Fibroblast of the aortic adventitia (primary cell): ENCODE measurements at places on chromosomes 3 and 15.

DNA sequence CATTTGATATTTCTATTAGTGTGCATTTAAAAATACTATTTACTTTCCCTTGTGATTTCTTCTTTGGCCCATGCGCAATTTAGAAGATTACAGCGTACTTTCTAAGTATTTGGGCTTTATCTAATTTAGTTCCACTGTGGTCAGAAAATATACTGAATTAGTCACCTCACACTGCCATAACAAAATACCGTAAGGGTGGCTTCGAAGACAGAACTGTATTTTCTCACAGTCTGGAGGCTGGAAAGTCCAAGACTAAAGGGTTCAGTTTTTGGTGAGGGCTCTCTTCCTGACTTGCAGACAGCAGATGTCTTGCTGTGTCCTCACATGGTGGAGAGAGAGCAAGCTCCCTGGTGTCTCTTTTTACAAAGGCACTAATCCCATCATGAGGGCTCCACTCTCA, 286.2 kb downstream of the ADAMTSL3 start:
- no peak for DNase-seq

DNA sequence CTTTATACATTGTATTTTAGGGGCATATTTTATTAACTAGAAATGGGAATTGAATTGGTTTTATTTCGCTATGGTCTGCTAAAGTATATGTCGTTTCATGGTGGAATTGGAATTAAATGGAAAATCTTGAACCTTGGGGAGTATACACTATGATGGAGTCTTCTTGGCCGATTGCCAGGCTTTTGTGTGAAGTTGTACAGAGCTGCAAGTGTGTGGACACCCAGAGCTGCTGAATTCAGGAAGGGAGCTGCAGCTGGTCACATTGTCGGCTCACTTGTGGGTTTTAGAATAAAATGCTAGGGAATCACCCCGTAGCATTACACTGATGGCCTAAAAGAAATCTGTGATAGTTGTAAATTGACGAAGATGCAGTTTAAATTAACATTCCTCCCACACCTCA, 35.1 kb downstream of the USP3 start:
- DNase-seq: no peak

GRCh38 chr3:40265181-40265580, 44.3 kb upstream of the EIF1B start:
- DNase-seq: no peak

GRCh38 chr15:78179906-78180305, 30.7 kb downstream of the IDH3A start:
- DNase-seq: no peak

GRCh38 chr15:80093854-80094418, 34.5 kb downstream of the ZFAND6 start:
- DNase-seq: peak; percentile 73

- DNase-seq: no peak
Observed at GRCh38 chr3:182585532-182586150, 207.7 kb upstream of the ATP11B start.

GRCh38 chr15:90062462-90062932, 39.8 kb downstream of the IDH2 start:
- no peak for DNase-seq

DNA sequence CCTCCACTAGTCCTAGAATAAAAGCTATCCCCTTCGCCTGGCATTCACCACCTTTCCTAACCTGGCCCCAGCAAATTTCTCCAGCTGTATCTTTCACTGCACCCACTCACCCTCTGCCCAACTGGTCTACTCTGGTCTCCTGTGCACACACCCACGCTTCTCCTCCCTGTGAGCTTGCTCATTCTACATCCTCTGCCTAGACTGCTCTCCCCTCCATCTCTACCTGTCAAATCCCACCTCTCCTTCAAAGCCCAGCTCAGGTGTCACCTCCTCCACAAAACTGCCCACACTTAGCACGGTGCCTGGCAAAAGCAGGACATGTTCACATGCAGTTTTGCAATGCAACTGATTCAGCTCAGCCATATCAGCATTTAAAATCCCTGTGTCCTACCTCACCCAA, 45.8 kb upstream of the NTRK3 start:
- DNase-seq: no peak

- no peak for DNase-seq
Observed at GRCh38 chr3:22506871-22507270, 696.3 kb upstream of the UBE2E2 start.

- DNase-seq: peak; percentile 61
Observed at GRCh38 chr3:30333903-30334302, 272.5 kb upstream of the TGFBR2 start.

DNA sequence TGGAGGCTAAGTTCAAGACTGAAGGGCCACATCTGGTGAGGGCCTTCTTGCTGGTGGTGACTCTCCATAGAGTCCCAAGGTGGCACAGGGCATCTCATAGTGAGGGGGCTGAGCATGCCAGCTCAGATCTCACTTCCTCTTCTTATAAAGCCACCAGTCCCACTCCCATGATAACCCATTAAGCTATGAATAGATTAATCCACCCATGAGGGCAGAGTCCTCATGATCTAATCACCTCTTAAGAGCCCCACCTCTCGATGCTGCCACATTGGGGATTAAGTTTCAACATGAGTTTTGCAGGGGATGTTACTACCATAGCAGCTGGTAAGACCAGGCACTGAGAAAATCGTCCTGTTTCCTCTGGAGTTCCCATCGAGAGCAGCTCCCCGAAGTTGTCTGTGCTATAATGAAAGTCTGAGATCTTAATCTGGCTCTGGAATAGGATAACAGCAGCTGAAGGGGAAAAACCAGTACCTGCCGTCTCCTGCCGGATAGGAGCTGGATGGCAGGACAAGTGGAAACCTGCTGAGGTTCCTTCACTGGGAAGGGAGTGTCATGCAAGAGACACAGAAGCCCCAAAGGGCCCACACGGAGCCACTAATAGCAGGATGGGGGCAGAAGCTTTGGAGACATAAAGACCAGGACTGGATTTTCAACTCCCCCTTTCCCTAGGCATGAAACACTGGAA, 79.5 kb upstream of the EPHB3 start:
- DNase-seq: no peak

- peak; percentile 78 for DNase-seq
Observed at GRCh38 chr15:84863565-84864443, 20.7 kb upstream of the SLC28A1 start.

DNA sequence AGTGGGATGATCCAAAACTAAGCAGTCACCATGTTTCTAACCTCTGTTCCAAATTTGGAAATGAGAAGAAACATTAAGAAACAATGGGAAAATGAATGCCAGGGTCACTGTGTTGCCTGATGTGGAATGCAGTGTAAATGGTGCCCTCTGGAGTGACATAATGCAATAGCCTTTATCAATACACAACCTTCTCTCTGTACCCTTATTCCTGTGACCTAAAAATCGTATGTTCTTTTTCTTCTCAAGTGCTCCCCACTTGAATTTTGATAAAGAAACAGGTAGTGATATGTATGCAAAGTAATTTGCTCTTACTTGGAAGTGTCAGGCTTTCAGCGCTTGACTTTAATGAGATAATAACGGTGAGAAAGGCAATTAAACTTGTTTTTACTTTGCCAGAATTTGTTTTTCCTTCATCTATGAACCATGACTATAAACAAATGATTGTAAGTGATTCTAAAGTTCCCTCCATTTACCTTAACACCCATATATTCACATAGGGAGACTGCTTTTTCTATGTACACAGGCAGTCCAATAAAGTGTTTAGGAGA, 145.8 kb upstream of the THRB start:
- DNase-seq: peak; percentile 54

DNA sequence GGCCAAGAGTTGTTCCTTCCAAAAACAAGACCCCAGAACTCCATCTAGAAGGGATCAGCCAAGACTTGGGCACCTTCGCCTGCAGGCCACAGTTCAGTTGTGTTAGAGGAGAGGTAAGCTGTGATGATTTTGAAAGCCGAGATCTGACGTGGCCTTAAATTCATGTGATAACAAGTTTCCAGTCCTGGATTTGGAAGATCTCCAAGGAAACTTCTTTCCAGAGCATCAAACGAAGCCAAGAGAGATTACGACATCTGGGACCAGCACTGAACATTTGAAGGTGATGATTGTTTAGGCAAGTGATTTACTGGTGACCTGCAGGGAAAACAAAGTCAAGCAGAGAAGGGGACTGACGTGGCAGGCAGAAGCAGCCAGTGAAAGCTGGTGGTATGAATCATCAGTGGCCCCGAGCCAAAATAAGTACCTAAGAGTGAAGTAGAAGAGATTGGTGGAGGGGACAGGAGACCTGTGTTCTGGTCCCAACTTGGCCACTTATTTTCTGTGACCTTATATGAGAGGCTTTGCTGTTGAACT, 339.0 kb upstream of the PROK2 start:
- DNase-seq: peak; percentile 99

DNA sequence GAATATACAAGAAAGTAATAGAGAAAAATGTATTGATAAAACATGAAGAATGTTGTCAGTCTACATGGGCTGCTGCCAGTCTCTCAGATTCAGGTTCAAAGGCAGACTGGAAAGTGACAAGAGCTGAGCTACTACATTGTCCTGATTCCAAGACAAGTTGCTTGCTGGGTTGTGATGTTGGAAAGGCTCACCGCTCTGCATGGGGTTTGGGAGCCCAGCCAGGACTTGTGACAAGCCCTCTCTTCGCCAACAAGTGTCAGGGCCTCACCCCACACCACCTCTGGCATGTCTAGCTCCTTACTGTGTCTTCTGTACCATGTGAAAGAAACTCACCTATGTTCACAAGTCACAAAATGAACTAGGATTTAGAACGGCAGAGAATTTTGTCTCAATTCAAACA, 43.0 kb upstream of the SH3GL3 start:
- DNase-seq: no peak

DNA sequence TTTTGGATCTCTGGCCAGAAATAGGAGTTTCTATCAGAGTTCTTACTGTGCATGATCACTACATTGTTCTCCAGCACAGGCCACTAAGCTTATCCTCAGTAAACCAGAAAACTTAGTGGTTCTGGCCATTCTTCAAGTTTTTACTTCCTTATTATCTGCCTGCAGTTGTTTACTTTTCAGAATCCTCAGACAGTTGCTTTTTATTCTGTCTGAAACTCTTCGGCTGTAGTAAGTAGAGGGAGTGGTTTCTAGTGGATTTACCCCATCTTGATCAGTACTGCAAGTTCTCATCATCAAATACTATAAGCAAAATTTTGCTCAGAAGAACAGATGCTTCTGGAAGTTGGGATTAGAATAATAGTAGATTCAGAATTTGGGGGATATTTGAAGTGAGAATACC, 193.0 kb upstream of the RARB start:
- DNase-seq: no peak

GRCh38 chr3:154040283-154040682, 80.9 kb upstream of the ARHGEF26 start:
- peak; percentile 28 for DNase-seq

- no peak for DNase-seq
Observed at GRCh38 chr15:78393137-78393536, 44.9 kb upstream of the IREB2 start.

DNA sequence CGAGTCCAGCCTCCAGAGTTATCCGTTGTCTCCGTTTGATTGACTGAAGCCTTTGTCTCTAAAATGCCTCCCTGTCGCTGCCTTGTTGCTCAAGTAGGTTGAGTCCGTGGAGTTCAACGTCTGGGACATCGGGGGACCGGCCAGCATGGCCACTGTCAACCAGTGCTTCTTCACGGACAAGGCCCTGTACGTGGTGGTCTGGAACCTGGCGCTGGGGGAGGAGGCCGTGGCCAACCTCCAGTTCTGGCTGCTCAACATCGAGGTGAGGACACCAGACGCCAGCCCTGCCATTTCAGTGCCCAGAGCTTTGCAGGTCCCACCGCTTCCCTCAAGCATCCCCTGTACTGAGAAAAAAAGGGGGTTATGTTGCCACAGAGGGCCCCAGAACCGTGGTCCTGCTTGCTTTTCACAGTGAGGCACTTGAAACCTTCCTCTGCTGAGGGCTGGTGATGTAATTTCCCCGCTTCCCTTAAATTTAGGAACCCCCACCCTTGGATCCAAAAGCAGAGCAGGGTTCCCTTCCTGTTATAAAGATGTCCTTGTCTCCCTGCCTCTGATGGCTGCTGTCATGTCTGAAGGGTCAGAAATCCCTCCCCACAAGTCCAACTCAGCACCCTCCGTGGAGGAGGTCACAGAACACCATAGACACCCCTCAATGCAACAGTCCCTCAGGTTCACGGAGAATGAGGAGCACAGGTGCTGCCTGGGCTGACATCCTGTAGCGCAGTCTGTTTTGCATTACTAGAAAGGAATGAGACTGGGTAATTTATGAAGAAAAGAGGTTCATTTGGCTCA, 105.7 kb downstream of the LRRK1 start:
- no peak for DNase-seq

DNA sequence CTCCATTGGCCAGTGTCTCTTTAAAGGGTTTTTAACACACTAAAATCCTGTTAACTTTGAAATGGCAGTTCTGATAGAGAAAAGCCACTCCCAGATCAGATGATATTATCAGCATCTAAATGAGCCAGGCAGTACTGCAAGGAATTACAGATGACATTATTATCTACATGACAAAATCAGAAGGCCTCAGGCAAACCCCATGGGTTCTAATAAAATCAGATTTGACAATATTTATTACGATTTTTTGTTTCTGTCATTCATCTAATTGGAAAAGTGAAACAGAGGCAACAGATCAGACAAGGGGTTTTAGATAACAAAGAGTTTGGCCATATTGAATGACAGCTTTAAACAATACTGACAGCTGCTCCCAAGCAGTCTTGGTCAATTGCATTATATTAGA, 112.7 kb downstream of the FEZF2 start:
- no peak for DNase-seq

- DNase-seq: no peak
Observed at GRCh38 chr3:179083977-179084376, 12.4 kb upstream of the ZMAT3 start.
